ENCODE measurements at places on chromosomes 16 and 17.

DNA sequence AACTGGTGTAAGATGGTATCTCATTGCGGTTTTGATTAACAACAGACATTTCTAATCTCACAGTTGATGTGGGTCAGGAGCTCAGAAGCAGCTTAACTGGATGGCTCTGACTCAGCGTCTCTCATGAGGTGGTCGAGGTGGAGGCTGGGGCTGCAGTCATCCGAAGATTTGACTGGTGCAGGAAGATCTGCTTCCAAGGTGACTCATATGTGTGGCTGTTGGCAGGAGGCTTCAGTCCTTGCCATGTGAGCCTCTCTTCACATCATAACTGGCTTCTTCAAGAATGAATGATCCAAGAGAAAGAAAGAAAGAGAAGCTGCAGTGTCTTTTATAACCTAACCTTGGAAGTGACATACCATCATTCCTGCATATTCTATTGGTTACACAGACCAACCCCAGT is 376.1 kb downstream of the SEC14L1 start:
- DNase-seq, result no peak

DNA sequence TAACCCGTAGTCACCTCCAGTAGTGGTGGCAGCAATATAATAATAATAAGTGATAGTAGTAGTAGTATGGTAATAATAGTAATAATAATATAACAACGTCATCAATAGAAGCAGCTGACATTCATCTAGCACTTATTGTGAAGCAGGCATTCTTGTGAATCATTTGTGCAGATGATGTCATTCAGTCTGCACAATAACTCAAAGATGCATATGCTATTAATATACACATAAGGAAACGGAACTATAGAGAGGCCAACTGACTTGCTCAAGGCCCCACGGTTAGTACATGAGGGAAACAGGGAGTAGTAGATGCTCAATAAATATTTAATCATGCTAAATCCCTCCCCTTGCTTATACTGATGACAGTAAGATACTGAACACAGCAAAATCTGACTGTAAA is 35.4 kb upstream of the GAN start:
- no peak for DNase-seq

GRCh38 chr16:74455619-74456289 is 34.5 kb upstream of the CLEC18B start:
- DNase-seq, result no peak

- DNase-seq, result no peak
Observed at GRCh38 chr17:46151762-46152161, 41.5 kb downstream of the KANSL1 start.

- DNase-seq, result no peak
Observed at GRCh38 chr17:1492249-1493206, at the start of gene MYO1C. TSS of gene MYO1C (minus strand) at chr17:1492686. CDS start at chr17:1492487, 199 bp downstream.

DNA sequence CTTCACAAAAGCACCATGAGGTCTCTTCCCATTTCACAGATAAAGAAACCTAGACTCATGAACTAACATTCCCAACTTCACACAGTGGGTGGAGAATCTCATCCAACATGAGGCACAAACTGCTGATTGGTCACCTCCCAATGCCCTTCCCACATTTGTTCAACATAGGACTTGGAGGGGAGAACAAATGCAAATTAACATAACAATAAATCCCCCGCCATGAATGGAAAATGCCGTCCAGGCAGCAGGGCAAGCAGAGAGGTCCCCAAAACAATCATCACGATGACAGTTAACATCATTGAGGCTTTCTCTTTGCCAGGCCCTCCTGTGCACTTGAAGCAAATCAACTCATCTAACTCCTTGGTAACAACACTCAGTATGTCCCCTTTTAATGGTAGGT is 185.3 kb downstream of the TMEM132E start:
- no peak for DNase-seq

DNA sequence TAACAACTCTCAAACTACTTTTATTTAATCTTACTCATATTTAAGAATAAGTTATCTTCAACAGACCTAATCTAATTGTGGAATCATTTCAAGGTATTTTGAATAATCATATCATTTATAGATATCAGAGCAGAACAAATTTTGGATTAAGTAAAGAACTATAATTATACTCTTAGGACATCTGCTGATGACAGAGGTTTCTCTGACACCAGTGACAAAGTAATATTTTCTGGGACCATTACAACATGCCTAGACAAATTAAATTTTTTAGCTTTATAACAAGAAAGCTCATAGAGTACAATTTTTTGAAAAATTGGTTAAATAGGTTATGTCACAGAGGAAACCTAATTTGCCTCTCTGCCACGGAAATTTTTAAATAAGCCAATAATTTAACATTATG is 30.5 kb downstream of the C16orf87 start:
- no peak for DNase-seq

- no peak for DNase-seq
Observed at GRCh38 chr17:7992924-7993323, 9.5 kb upstream of the GUCY2D start.

Data from stimulated activated CD4-positive, alpha-beta T cell treated with anti-CD3 and anti-CD28 coated beads, Interleukin-12 subunit alpha, Interleukin-12 subunit beta, amount 100 ng/mL, for 24 hours (primary cell).